ENCODE measurements at places on chromosomes 4 and X. TPM values are rescaled to one million over a fixed set of nuclear protein-coding genes. Genes with fewer than 3 reads are reported as not detected.

The SPATA18 gene
- total RNA-seq, result 2.0 TPM

The CYSLTR1 gene
- total RNA-seq, result 0.42 TPM

The VSIG1 gene
- 0.35 TPM for total RNA-seq

The HAND2 gene
- total RNA-seq, result 129 TPM

DNA sequence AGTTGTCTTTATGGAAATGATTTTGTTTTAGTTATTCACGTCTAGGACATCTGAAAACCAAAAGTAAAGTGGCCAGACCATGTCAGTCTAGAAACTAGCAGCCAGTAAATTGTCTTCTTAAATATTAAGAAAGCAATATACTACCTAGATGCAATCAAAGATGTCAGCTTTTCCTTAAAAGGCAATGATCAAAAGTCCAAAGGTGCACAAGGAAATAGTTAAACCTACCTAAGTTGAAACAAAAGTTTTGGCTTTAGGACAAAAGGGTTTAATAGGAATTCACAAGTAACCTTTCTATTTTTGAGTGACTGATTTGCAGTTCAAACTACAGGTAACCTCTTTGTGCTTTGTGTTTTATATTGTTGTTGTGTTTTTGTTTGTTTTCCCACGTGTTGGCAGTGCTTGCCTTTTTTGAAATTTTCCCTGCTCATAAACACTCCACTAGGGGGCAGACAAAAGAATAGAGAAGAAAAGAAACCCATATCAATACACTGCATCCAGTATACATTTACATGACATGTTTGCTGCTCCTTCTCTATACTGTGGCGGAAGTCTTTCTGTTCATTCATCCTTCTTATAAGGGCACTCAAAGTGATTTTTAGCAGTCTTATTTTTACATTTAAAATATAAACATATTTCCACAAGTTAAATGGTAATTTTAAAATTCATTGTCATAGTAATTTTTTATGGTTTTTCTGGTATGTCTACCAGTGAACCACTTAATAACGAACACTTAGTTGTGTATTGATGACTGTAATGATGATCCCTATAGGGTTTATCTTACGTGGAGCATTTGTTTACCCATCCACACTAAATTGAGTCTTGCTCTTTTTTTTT is 62.7 kb downstream of the GAB1 start:
- no peak overlapping the region for H3K4me3 ChIP-seq
- H3K36me3 ChIP-seq, result no peaks in the 10 kb centered on the region
- H3K27me3 ChIP-seq, result no peaks in the 10 kb centered on the region
- no peak for DNase-seq

GRCh38 chr4:118917582-118917981 is 28.9 kb downstream of the SYNPO2 start:
- H3K4me1 ChIP-seq, result peaks cover 17% of the 10 kb centered on the region
- no peak overlapping the region for H3K4me3 ChIP-seq
- H3K27ac ChIP-seq, result peak overlapping the region; percentile 67
- H3K36me3 ChIP-seq, result no peaks in the 10 kb centered on the region

GRCh38 chr4:86243750-86244149 is 116.1 kb downstream of the MAPK10 start:
- H3K36me3 ChIP-seq, result no peaks in the 10 kb centered on the region
- no peak overlapping the region for H3K27ac ChIP-seq
- H3K27me3 ChIP-seq, result no peaks in the 10 kb centered on the region

GRCh38 chr4:39928538-39928937 is 49.2 kb downstream of the PDS5A start:
- H3K27ac ChIP-seq, result no peak overlapping the region
- H3K27me3 ChIP-seq, result no peaks in the 10 kb centered on the region
- DNase-seq, result no peak
- H3K4me3 ChIP-seq, result no peak overlapping the region
- H3K36me3 ChIP-seq, result no peaks in the 10 kb centered on the region
- H3K4me1 ChIP-seq, result peaks cover 5% of the 10 kb centered on the region

GRCh38 chr4:182235021-182235795 is 8.0 kb upstream of the TENM3 start:
- no peak for DNase-seq
- no peak overlapping the region for H3K27ac ChIP-seq
- no peaks in the 10 kb centered on the region for H3K4me1 ChIP-seq

DNA sequence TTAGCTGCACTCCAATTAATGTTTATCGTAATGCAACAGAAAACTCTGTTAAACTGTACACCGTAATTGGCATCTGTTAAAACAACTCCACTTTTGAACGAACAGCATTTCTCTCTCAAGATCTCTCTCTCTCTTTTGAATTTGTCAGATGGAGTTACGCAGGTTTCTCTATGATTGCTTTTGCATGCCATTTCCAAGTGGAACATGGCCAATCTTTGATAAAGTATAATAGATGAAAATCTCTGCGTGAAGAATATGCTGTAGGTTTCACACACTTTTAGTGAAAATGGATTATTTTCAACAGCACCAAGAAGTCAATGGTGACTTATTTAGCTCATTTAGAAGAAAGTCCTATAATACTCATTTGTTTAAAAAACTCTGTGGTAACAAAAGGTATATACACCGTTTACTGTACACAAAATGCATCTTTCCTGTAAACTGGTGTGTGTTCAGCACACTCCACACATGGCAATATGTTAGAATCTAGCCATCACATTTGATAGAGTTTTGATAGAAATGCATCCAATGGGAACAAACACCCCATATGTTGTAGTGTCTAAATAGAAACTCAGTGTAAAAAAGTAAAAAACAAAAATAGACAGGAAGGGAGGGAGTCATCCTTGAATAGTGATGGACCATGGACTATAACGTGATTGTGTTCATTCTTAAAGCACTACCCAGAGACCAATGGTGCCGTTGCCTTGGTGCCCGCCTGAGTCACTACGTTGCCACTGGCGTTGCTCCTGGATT is 5.8 kb upstream of the FGFBP2 start:
- H3K4me1 ChIP-seq, result no peaks in the 10 kb centered on the region
- H3K4me3 ChIP-seq, result no peak overlapping the region
- no peak for DNase-seq
- H3K36me3 ChIP-seq, result no peaks in the 10 kb centered on the region
- no peaks in the 10 kb centered on the region for H3K27me3 ChIP-seq
- H3K27ac ChIP-seq, result no peak overlapping the region

GRCh38 chr4:130044788-130045531 is 949.0 kb downstream of the C4orf33 start:
- H3K36me3 ChIP-seq, result no peaks in the 10 kb centered on the region
- H3K27ac ChIP-seq, result no peak overlapping the region
- no peak overlapping the region for H3K4me3 ChIP-seq
- no peak for DNase-seq
- H3K4me1 ChIP-seq, result no peaks in the 10 kb centered on the region

GRCh38 chr4:83725336-83726085 is 189.6 kb downstream of the GPAT3 start:
- H3K27ac ChIP-seq, result no peak overlapping the region
- no peak overlapping the region for H3K4me3 ChIP-seq
- no peaks in the 10 kb centered on the region for H3K36me3 ChIP-seq
- DNase-seq, result no peak

DNA sequence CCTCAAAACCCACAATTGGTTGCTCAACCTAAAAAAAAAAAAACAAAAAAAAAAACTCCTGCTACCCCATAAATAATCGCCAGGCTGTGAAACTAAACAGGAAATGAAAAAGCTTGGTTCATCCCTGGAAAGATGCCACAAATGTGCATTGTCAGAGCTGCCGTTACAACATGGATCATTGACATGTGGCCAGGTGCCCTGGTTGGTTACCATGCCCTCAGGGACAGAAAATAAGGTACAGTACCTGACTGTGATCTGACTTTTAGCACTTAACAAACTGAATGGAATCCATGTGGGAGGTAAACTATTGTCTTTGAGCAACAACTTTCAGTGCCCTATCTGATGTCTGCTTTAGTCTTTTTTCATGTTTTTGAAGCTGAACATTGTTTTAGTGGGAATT is 118.0 kb upstream of the RPL34 start:
- no peak overlapping the region for H3K27ac ChIP-seq
- H3K36me3 ChIP-seq, result no peaks in the 10 kb centered on the region
- no peaks in the 10 kb centered on the region for H3K4me1 ChIP-seq
- no peak for DNase-seq
- no peaks in the 10 kb centered on the region for H3K27me3 ChIP-seq

- H3K27ac ChIP-seq, result no peak overlapping the region
- no peak overlapping the region for H3K4me3 ChIP-seq
- no peaks in the 10 kb centered on the region for H3K36me3 ChIP-seq
- DNase-seq, result no peak
- H3K4me1 ChIP-seq, result no peaks in the 10 kb centered on the region
- no peaks in the 10 kb centered on the region for H3K27me3 ChIP-seq
Observed at GRCh38 chr4:187685247-187685646, 310.3 kb upstream of the ZFP42 start.

DNA sequence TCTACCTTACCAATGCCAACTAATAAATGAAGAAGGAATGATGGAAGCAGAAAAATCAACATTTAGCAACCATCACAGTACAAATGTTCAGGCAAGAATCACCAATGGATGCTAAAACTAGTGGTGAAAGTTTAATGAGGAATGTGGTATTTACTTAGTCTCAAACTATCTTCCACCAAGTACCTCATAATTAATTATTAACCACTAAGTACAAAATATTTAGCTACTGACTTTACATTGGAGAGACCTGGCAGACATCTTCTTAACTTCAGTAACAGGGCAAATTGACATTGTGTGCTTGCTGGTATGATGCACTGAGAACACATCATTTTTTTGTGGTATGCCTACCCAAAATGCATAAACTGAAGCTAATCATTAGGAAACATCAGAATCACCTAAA is 82.4 kb downstream of the DLG3 start:
- no peak overlapping the region for H3K4me3 ChIP-seq
- H3K36me3 ChIP-seq, result no peaks in the 10 kb centered on the region
- no peaks in the 10 kb centered on the region for H3K27me3 ChIP-seq
- no peak for DNase-seq

GRCh38 chr4:47374477-47374876 is 89.0 kb downstream of the COMMD8 start:
- H3K27ac ChIP-seq, result no peak overlapping the region
- no peak overlapping the region for H3K4me3 ChIP-seq
- H3K36me3 ChIP-seq, result no peaks in the 10 kb centered on the region
- no peaks in the 10 kb centered on the region for H3K4me1 ChIP-seq
- H3K27me3 ChIP-seq, result no peaks in the 10 kb centered on the region
- no peak for DNase-seq

GRCh38 chr4:101009471-101009870 is 337.9 kb downstream of the PPP3CA start:
- no peak for DNase-seq
- H3K4me1 ChIP-seq, result no peaks in the 10 kb centered on the region
- no peak overlapping the region for H3K27ac ChIP-seq
- no peaks in the 10 kb centered on the region for H3K36me3 ChIP-seq

GRCh38 chrX:72663737-72664136 is 50.4 kb downstream of the PHKA1 start:
- H3K27me3 ChIP-seq, result no peaks in the 10 kb centered on the region
- no peaks in the 10 kb centered on the region for H3K36me3 ChIP-seq
- H3K4me1 ChIP-seq, result no peaks in the 10 kb centered on the region

DNA sequence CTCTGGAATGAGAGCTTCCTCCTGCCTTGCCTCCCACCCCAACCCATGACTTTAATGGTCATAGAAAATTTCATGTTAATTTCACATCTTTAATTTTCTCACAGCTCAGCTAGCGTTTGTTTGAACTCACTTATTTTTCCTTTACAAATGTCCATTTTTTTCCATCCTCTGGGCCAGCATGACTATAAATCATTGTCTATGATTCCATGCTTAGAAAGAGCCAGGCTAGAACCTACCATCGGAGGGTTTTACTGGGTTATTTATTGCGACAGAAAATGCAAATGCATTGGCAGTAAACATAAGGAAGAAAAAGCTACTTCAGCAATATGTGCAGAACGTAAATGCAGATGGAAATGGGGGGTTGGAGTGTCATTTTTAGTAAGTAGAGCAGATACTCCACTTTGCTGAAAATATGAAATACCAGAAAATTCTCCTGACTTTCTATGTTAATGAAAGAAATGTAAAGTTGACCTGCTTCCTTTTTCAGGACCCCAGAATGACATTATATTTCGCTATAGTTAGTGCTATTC is 37.1 kb downstream of the LGI2 start:
- DNase-seq, result no peak
- H3K4me3 ChIP-seq, result no peak overlapping the region
- H3K27me3 ChIP-seq, result no peaks in the 10 kb centered on the region
- no peaks in the 10 kb centered on the region for H3K36me3 ChIP-seq

- H3K27me3 ChIP-seq, result no peaks in the 10 kb centered on the region
- H3K27ac ChIP-seq, result no peak overlapping the region
- H3K36me3 ChIP-seq, result no peaks in the 10 kb centered on the region
- H3K4me3 ChIP-seq, result no peak overlapping the region
Observed at GRCh38 chr4:108988464-108989195, 225.8 kb upstream of the ETNPPL start.

- no peak overlapping the region for H3K27ac ChIP-seq
- H3K4me1 ChIP-seq, result no peaks in the 10 kb centered on the region
- no peaks in the 10 kb centered on the region for H3K27me3 ChIP-seq
- H3K4me3 ChIP-seq, result no peak overlapping the region
Observed at GRCh38 chrX:148960060-148960459, 459.6 kb downstream of the AFF2 start.

GRCh38 chrX:68345025-68345424 is 88.3 kb downstream of the OPHN1 start:
- no peak overlapping the region for H3K27ac ChIP-seq
- no peak overlapping the region for H3K4me3 ChIP-seq
- H3K4me1 ChIP-seq, result no peaks in the 10 kb centered on the region
- no peaks in the 10 kb centered on the region for H3K36me3 ChIP-seq

- no peak overlapping the region for H3K27ac ChIP-seq
- H3K4me1 ChIP-seq, result no peaks in the 10 kb centered on the region
- H3K36me3 ChIP-seq, result no peaks in the 10 kb centered on the region
- no peak for DNase-seq
- H3K27me3 ChIP-seq, result no peaks in the 10 kb centered on the region
Observed at GRCh38 chr4:180866933-180867643, 1376.1 kb upstream of the TENM3 start.

- DNase-seq, result no peak
- no peak overlapping the region for H3K4me3 ChIP-seq
- no peak overlapping the region for H3K27ac ChIP-seq
- peaks cover 85% of the 10 kb centered on the region for H3K36me3 ChIP-seq
- no peaks in the 10 kb centered on the region for H3K27me3 ChIP-seq
Observed at GRCh38 chr4:4455210-4455865, 68.4 kb downstream of the NSG1 start.

- DNase-seq, result peak; percentile 14
- H3K36me3 ChIP-seq, result no peaks in the 10 kb centered on the region
- H3K27ac ChIP-seq, result no peak overlapping the region
- no peaks in the 10 kb centered on the region for H3K4me1 ChIP-seq
Observed at GRCh38 chr4:64144994-64145393, 264.3 kb downstream of the TECRL start.

GRCh38 chr4:114257501-114257900 is 278.1 kb upstream of the ARSJ start:
- no peak overlapping the region for H3K27ac ChIP-seq
- H3K36me3 ChIP-seq, result no peaks in the 10 kb centered on the region
- no peaks in the 10 kb centered on the region for H3K4me1 ChIP-seq

Measured in heart left ventricle (tissue), 16 donors.